ENCODE measurements at places on chromosomes 7 and 10.

DNA sequence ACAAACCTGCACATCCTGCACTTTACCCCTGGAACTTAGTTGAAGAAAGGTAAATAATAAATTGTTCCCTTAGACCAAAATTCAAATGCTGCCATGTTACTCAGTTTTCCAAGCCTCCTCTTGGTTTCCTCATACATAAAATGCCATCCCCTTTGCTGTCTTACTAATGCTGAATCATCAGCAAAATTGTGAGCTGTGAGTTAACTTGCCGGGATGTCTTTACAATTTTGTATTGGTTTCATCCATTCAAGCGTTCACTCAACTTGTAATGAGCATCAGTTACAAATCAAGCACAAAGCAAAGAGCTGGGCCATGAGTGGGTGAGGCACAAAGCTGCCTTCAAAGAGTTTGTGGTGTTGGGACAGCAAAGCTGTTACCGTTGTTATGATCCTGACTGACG is 395.8 kb upstream of the ZMIZ1 start:
- no peak for DNase-seq

- no peak for DNase-seq
These were observed 18.6 kb downstream of the CUL1 start for GRCh38 chr7:148717266-148717793.

GRCh38 chr7:111588065-111588433 is 25.8 kb upstream of the IMMP2L start:
- no peak for DNase-seq

DNA sequence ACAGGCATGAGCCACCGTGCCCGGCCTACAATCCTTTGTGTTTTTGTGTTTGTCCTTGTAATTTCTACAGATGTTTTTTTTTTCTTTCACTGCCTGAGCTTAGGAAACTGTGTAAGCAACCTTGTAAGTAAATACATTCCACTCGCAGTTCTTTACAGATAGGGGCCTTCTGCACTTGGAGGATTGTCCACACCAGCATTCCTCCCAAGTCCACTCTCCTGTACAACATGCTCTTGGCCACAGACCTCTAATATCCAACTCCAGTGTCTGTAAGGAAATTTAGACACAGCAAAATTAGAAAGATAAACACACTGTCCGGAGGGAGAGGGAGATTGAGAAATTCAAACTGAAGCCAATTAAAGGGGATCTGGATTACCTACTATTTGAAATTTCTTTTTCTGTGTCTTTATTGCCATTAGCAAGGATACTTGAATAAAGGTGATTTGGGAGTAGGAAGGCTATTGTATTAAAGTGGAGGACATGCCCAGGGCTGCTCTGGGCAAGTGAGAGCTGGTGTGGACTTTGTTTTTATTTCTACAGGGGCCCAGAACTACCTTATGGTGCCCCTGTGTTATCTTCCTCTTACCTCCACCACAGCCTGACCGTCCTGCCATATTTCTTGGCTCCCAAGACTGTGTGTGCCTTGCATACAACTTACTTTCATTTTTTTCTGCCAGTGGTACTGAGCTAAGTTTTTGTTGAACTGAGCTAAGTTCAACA is 9.7 kb downstream of the MXI1 start:
- DNase-seq: no peak

DNA sequence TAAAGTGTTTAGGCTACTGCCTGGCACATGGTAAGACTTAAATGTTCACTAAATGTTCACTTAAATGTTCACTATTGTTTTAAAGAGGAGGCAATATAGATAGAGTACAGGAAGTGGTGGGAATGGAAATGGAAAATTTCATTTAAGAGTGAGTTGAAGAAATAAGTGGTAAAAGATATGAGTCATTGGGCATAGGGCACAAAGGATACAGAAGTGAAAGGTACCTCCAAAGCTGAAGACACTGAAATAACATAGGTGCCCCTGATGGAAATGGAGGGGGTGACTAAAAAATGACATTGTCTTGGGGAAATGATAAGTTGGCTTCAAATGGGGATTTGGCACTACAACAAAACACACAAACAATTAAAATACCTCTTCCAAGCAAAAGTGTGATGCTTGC is 5.2 kb upstream of the FRA10AC1 start:
- no peak for DNase-seq

GRCh38 chr10:110994406-110995086 is 75.1 kb downstream of the SHOC2 start:
- DNase-seq: no peak

DNA sequence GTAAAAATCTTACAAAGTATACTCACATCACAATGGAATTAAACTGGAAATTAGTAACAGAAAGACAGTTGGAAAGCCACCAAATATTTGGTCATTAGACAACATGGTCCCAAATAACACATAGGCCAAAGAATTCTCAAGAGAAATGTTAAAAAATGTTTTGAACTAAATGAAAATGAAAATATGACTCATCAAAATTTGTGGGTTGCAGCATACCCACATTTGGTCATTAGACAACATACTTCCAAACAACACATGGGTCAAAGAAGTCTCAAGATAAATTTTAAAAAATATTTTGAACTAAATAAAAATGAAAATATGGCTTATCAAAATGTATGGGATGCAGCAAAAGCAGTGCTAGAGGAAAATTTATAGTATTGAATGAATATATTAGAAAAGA is 130.6 kb downstream of the MARCHF5 start:
- DNase-seq: no peak

GRCh38 chr10:1564791-1565190 is 172.5 kb downstream of the ADARB2 start:
- no peak for DNase-seq
